ENCODE measurements at places on chromosomes 6 and 20.

- no peak for DNase-seq
Observed at GRCh38 chr6:45880676-45881075, 135.0 kb downstream of the CLIC5 start.

- peak; percentile 12 for DNase-seq
Observed at GRCh38 chr6:3693831-3694230, 57.7 kb downstream of the PXDC1 start.

DNA sequence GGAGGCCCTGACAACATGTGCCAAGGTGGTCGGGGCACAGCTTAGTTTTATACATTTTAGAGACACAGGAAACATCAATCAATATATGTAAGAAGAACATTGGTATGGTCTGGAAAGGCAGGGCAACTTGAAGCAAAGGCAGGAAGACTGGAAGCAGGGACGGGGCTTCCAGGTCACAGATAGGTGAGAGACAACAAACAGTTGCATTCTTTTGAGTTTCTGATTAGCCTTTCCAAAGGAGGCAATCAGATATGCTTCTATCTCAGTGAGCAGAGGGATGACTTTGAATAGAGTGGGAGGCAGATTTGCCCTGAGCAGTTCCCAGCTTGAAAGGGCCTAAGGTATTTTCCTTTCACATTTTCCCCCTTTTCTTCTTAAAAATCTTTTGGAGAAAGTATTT is 311.0 kb upstream of the RGS17 start:
- no peak for DNase-seq

DNA sequence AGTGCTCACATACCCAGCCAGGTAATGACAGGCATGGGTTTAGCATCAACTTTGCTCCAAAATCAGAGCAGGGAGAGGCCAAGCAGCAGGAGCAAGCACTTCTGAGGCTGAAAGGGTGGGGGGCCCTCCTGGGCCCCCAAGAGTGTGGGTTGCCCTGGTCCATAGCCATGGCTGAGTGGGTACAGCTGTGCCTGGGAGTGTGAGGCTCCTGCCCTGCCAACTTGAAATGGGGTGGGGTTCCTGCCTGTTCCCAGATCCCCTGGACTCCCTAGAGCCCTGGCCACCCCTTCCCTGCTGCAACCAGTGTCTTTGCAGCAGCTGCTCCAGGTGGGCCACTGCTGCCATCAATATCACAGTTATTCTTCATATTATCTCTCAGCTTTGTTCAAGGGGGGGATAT is 1224.2 kb upstream of the GJE1 start:
- DNase-seq: no peak
